ENCODE measurements at places on chromosomes 11 and 22. TPM values are rescaled to one million over a fixed set of nuclear protein-coding genes. Genes with fewer than 3 reads are reported as not detected.

GRCh38 chr22:30920407-30920806 is 48.2 kb downstream of the MORC2 start:
- H3K4me3 ChIP-seq: no peak overlapping the region
- peak; percentile 76 for DNase-seq
- no peaks in the 10 kb centered on the region for H3K27me3 ChIP-seq
- H3K27ac ChIP-seq: no peak overlapping the region
- H3K36me3 ChIP-seq: no peaks in the 10 kb centered on the region
- peaks cover 3% of the 10 kb centered on the region for H3K4me1 ChIP-seq

GRCh38 chr22:49848690-49849160 is 4.9 kb upstream of the ZBED4 start:
- peak overlapping the region; percentile 56 for H3K4me3 ChIP-seq
- H3K27me3 ChIP-seq: peaks cover 5% of the 10 kb centered on the region
- H3K36me3 ChIP-seq: no peaks in the 10 kb centered on the region
- H3K27ac ChIP-seq: no peak overlapping the region

SUSD2 gene
- 2.6 TPM for total RNA-seq

TMEM86A gene
- 2.0 TPM for total RNA-seq

DNA sequence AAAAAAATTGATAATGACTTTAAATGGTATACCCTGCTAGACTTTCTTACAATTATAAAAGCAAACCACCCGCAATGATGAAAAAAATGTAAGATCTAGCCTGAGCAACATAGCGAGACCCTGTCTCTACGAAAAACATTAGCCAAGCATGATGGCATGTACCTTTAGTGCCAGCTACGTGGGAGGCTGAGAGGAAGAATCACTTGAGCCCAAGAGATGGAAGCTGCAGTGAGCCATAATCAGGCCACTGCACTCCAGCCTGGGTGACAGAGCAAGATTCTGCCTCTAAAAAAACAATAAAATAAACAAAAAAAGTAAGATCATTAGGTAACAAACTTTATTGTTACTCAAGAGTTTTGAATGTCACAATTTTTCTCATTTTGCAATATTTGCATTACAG is 39.2 kb downstream of the KMT5B start:
- DNase-seq: no peak
- H3K4me1 ChIP-seq: peaks cover 22% of the 10 kb centered on the region
- no peak overlapping the region for H3K4me3 ChIP-seq
- no peaks in the 10 kb centered on the region for H3K27me3 ChIP-seq
- H3K27ac ChIP-seq: no peak overlapping the region

SCGB2A2 gene
- not detected for total RNA-seq

DNA sequence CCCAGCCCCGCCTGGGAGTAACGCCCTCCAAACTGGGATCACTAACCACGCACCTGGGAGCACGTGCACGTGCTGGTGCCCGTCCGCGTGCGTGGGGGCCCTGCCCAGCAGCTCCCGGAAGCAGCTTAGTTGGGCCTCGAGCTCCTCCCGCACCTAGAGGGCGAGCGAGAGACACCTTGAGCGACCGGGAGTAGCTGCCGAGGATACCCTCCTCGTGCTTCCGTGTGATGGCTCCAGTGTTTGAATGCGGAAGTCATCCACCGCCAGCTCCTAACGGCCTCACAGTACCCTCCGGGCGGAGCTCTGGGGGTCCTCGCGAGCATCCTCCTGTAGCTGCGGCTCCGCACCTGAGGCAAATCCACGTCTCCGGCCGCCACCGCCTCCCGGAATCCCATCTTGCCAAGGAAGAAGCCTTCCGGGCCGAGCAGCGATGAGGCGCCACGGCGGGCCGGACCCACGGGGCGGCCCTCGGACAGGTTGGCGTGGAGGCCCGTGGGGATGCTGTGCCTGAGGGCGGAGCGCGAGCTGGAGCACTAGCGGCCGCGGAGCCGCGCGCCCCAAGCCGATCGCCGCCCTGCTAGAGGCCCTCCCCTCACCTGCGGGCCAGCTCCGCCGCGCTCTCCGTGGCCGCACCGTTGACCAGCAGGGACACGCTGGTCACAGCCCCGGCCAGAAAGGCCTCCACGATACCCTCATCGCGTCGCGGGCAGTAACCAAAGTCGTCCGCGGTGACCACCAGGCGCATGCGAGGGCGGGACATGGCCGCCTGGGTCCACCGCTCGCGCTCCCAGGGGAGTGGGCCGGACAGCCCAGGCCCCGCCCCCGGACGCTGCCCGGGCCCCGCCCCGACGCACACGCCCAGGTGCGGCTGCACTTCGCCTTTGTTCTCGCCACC is at the start of gene YDJC:
YDJC (minus strand) TSS at position 768 of the 895 bp plus-strand sequence; CDS start at position 760, 8 bp downstream.
- no peaks in the 10 kb centered on the region for H3K4me1 ChIP-seq
- no peaks in the 10 kb centered on the region for H3K27me3 ChIP-seq
- no peaks in the 10 kb centered on the region for H3K36me3 ChIP-seq
- peak within 1 kb of the TSS; percentile 80 for H3K4me3 ChIP-seq

DNA sequence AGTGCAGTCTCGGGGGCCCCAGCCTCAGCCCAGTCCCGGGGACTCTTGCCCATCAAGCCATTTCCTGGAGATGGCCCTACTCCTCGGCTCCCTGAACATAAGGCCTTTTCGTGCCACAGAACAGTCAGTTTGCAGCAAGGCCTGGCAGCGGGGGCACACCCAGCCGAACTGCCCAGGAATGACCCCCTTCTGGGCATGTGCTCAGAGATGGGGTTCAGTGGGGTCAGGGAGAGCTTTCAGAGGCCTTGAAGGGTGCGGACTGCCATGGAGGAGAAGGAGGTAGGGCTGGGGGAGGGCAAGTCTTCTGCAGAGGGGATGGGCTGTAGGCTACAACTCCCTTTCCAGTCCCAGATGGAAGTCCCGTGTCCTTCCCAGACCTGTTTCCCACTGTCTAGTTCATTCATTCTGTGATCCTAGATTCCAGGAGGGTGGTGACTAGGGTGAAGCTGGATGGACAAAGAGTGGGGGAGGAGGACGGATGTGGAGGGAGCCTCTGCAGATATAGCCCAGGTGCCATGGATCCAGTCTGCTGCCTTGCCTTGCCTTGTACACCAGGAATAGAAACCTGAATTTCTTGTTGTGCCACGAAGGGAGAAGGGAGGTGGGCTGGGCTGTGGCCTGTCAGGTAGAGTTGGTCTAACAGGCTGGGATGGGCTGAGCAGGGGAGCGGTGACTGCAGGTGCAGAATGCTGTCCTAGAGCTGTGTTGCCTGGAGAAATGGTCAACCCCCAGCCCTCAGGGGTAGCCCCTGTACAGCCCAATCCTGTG is 14.2 kb upstream of the OMP start:
- no peak overlapping the region for H3K4me3 ChIP-seq
- H3K36me3 ChIP-seq: peaks cover 7% of the 10 kb centered on the region
- no peaks in the 10 kb centered on the region for H3K27me3 ChIP-seq
- DNase-seq: no peak
- peak overlapping the region; percentile 86 for H3K27ac ChIP-seq
- H3K4me1 ChIP-seq: no peaks in the 10 kb centered on the region

DNA sequence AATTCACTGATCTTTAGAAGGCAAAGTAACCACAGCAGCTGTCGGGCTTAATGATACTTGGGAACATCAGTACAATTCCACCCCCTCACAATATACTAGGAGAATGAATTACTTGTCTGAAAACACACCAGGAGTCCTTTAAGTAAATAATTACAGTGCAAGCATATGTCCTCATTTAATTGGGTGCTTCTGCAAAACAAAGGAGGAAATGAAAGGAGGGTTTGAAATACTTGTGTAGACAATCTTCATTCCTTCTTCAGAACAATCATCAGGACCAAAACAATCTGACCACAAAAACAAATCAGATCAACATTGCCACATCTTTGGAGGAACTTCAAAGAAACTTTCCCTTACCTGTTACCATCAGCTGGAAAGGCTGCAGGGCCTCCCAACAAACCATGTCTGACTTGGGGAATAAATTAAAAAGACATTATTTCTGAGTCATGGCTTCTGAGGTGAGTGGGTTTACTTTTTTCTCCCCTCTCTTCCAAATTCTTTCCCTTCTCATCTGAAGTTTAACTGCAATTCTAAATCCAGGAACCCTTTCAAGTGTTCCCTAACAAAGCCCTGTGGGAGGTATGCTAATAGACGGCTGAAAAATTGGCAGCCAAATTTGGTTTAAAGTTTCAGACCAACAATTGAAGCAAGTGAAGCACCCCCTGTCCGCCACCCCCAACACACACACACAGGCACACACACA is 12.5 kb upstream of the CCDC117 start:
- no peaks in the 10 kb centered on the region for H3K27me3 ChIP-seq
- no peak overlapping the region for H3K27ac ChIP-seq
- no peaks in the 10 kb centered on the region for H3K36me3 ChIP-seq
- no peak overlapping the region for H3K4me3 ChIP-seq
- H3K4me1 ChIP-seq: no peaks in the 10 kb centered on the region
